ENCODE measurements at places on chromosomes 5 and 9.

DNA sequence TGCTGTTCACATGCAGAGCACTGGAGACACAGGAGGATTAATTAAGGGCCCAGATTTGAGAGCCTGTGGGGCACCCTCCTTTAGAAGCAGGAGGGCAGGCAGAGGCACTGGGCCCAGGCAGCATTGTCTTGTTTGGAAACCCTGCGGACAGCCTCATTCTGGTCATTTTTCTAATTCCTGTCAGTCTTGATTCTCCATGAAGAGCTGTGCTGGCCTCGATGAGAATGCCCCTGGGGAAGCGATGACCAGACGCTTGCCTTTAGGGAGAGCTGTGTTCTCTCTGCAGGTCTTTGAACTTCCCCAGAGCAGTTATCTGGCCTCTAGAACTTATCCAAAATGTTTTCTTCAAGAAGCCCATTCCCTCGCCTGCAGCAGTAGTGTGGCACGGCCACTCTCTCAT lies 117.8 kb upstream of the PTCH1 start:
- no peak for DNase-seq

DNA sequence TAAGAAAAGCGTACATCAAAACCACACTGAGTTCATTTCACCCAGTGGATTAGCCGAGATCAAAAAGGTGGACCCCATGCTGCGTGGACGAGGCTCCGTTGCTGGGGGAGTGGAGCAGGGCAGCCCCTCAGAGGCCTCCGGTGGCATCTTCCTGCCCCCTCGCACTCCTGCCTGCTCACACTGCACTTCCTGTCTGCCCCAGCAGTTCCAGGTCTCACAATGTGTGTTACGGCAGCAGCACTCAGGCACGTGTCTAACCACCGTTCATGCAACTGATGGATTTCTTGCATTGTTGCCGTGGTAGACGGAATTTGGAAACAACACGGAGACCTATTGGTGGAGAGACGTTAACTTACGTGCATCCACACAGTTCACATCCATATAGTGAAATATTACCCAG lies 196.6 kb upstream of the OTULINL start:
- DNase-seq: no peak

DNA sequence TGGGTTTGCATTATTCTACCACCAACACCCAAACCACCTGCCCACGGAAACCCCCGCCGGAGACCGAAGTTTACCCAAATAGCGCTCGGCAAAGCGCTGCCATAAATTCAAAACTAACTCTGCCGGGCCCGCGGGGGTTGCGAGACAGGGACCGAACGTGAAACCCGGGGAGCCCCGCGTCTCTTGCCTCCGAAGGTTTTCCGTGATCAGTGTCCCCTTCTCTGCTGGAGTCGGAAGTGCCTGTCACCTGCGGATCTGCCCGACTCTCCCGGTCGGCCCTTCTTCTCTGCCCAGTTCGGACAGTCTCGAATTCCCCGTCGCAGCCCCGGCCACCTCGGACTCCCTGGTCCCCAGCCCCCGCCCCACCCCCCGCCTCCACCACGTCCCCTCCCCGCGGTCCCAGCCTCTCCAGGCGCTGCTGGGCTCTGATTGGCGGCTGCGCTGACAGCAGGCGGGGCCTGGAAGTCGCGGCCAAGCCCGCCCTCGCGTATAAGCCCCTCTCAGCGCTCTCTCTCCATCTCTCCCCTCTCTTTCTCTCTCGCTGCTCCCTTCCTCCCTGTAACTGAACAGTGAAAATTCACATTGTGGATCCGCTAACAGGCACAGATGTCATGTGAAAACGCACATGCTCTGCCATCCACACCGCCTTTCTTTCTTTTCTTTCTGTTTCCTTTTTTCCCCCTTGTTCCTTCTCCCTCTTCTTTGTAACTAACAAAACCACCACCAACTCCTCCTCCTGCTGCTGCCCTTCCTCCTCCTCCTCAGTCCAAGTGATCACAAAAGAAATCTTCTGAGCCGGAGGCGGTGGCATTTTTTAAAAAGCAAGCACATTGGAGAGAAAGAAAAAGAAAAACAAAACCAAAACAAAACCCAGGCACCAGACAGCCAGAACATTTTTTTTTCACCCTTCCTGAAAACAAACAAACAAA lies at the start of gene RORB:
Gene RORB, plus strand, starts transcription at position 517 of the 929 bp plus-strand sequence. CDS start 642 bp downstream, outside the sequence.
- DNase-seq: peak; percentile 25

- no peak for DNase-seq
Measured at GRCh38 chr5:78339617-78340436, 20.6 kb upstream of the SCAMP1 start.

DNA sequence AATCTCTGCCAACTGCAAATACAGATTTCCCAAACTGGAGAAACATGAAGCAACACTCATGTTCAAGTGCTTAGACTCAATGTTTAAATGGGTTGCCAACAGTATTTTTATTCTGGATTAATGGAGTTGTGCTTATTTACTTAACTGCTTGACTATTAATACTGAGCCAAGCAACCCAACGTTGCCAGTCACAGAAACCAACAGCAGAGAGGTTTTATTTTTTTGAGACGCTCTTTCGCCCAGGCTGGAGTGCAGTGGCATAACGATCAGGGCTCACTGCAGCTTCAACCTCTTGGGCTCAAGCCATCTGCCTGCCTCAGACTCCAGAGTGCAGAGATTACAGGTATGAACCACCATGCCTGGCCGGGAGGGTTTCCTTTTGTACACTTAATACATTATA lies 8.5 kb upstream of the TMEM268 start:
- no peak for DNase-seq

GRCh38 chr9:131833083-131833482 lies 93.2 kb upstream of the RAPGEF1 start:
- no peak for DNase-seq

DNA sequence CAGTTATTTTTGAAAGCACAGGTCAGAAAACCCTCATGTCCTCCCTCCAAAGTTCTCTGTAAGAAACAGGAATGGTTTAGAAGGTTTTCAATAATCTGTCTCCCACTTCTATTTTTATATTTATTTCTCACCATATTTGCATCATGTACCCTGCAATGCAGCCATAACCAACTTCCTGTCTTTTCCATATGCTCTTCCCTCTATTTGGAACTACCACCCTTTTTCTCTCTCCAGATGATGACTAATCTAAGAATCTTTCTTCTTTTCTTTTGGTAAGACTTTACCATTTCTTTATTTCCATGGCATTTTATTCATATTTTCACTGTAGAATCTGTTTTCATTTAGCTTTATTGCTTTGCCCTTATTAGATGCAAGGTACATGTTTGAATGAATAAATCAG lies 33.9 kb downstream of the MAN2A1 start:
- no peak for DNase-seq

Measured in urinary bladder (tissue), 4 donors.